ENCODE measurements at places on chromosomes 11 and 22. TPM values are rescaled to one million over a fixed set of nuclear protein-coding genes. Genes with fewer than 3 reads are reported as not detected.

MGAT3 gene
- total RNA-seq, result 2.9 TPM

GRCh38 chr11:64458997-64459396 lies 100.0 kb downstream of the RPS6KA4 start:
- no peaks in the 10 kb centered on the region for H3K4me1 ChIP-seq
- no peaks in the 10 kb centered on the region for H3K27me3 ChIP-seq
- no peak overlapping the region for H3K27ac ChIP-seq
- H3K4me3 ChIP-seq, result no peak overlapping the region

GRCh38 chr11:62505059-62505439 lies 41.6 kb downstream of the AHNAK start:
- no peak overlapping the region for H3K27ac ChIP-seq
- no peaks in the 10 kb centered on the region for H3K36me3 ChIP-seq
- no peak overlapping the region for H3K4me3 ChIP-seq
- DNase-seq, result no peak
- H3K27me3 ChIP-seq, result no peaks in the 10 kb centered on the region

DNA sequence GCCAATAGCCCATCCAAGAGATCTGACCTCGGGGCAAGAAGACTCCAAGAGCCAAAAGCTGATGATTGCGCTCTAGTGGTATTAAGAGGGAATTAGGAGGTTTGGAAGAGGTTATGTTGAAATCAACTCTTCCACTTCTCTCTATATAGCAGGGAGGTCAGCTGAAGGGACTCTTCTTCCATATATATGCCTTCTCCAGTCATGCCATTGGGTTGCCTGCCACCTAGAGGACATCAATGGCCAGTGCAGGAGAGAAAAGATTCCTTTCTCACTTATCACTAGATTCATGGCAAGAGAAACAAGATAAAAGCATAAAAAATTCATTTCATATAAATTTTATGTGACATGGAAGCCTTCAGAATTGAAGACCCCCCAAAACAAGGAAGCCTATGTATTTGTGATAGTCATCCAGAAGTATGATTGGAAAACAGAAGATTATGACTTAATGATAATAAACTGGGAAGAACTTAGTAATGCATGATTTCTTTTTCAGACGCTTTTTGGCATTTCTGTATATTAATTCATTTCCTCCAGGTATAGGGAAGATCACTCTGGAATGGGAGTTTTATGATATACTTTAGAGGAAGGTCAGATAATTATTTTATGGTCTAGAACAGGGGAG lies 435.1 kb upstream of the DDI1 start:
- H3K36me3 ChIP-seq, result no peaks in the 10 kb centered on the region
- DNase-seq, result peak; percentile 48
- no peak overlapping the region for H3K4me3 ChIP-seq
- H3K27me3 ChIP-seq, result no peaks in the 10 kb centered on the region

GRCh38 chr22:20444325-20444724 lies 6.7 kb upstream of the SCARF2 start:
- H3K27me3 ChIP-seq, result no peaks in the 10 kb centered on the region
- H3K4me3 ChIP-seq, result no peak overlapping the region
- H3K36me3 ChIP-seq, result no peaks in the 10 kb centered on the region

RASL10A gene
- not detected for total RNA-seq

CSTF3 gene
- total RNA-seq, result 20.5 TPM

GRCh38 chr11:465896-466530 lies 15.9 kb downstream of the PTDSS2 start:
- DNase-seq, result no peak
- H3K4me3 ChIP-seq, result no peak overlapping the region
- H3K36me3 ChIP-seq, result no peaks in the 10 kb centered on the region
- H3K27me3 ChIP-seq, result no peaks in the 10 kb centered on the region

KBTBD4 gene
- total RNA-seq, result 3.6 TPM

GRCh38 chr11:44192462-44193100 lies 97.1 kb downstream of the EXT2 start:
- DNase-seq, result no peak
- no peak overlapping the region for H3K27ac ChIP-seq
- H3K4me3 ChIP-seq, result no peak overlapping the region
- no peaks in the 10 kb centered on the region for H3K4me1 ChIP-seq
- H3K36me3 ChIP-seq, result no peaks in the 10 kb centered on the region
- no peaks in the 10 kb centered on the region for H3K27me3 ChIP-seq

DNA sequence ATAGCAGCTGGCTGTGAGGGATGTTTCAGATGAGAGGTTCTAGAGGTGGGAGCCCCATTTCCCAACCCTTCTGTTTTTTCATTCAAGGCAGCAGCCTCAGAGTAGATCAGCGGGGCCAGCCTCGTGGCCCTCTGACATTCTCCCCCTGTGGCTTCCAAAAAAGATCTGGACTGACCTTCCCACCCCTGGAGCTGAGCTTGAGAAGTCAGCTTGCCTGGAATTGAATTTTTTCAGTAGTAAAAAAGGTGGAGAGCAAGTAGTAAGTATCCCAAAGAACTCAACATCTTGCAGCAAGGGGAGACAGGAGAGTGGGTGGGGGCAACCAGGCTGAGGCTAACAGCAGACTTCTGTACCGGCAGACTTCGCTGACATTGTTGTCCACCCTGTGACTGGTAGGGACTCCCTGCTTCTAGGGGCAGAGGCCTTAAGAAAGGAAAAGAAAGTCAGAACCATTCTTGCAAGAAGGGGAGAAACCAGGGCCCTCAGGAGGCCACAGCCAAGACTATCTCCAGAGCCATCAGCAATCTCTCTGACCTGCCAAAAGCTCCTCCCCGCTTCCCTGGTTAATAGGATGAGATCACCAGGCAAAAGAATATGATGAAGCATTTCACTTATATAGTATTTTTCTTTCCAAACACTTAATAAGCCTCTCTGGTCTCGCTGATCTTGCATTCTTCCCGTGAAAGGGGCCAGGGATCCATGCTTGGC lies 2.0 kb upstream of the GRIK4 start:
- H3K36me3 ChIP-seq, result no peaks in the 10 kb centered on the region
- H3K4me1 ChIP-seq, result no peaks in the 10 kb centered on the region
- H3K4me3 ChIP-seq, result no peak overlapping the region
- H3K27me3 ChIP-seq, result no peaks in the 10 kb centered on the region
- H3K27ac ChIP-seq, result no peak overlapping the region

DNA sequence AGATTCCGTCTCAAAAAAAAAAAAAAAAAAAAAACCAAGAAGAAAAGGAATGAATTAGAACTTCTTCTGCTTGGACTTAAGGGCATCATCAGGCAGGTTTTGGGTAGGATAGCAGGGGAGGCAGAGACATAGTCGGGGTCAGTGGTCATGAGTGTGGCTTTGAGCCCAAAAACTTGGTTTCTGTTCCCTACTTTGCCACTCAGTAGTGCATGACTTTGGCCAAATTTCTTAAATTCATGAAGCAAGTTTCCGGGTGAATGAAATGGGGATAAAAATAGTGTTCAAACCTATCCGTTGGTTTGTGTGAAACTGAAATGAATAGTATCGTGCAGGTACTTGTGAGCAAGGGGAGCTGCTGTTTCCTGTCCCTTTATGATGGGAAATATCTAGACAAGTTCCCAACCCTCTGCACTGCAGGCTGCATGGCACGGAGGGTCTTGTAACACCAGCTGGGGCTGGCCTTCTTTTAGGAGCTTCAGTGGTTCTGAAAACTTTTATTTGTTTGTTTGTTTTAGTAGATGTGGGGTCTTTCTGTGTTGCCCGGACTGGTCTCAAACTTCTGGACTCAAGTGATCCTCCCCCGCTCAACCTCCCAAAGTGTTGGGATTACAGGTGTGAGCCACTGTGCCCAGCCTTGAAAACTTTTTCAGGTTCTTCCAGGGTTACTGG lies 18.4 kb downstream of the NEAT1 start:
- no peak for DNase-seq
- H3K27ac ChIP-seq, result no peak overlapping the region
- H3K4me3 ChIP-seq, result no peak overlapping the region
- no peaks in the 10 kb centered on the region for H3K27me3 ChIP-seq
- H3K4me1 ChIP-seq, result peaks cover 68% of the 10 kb centered on the region
- peaks cover 17% of the 10 kb centered on the region for H3K36me3 ChIP-seq

OR56A1 gene
- not detected for total RNA-seq

STK33 gene
- 7.3 TPM for total RNA-seq

DNA sequence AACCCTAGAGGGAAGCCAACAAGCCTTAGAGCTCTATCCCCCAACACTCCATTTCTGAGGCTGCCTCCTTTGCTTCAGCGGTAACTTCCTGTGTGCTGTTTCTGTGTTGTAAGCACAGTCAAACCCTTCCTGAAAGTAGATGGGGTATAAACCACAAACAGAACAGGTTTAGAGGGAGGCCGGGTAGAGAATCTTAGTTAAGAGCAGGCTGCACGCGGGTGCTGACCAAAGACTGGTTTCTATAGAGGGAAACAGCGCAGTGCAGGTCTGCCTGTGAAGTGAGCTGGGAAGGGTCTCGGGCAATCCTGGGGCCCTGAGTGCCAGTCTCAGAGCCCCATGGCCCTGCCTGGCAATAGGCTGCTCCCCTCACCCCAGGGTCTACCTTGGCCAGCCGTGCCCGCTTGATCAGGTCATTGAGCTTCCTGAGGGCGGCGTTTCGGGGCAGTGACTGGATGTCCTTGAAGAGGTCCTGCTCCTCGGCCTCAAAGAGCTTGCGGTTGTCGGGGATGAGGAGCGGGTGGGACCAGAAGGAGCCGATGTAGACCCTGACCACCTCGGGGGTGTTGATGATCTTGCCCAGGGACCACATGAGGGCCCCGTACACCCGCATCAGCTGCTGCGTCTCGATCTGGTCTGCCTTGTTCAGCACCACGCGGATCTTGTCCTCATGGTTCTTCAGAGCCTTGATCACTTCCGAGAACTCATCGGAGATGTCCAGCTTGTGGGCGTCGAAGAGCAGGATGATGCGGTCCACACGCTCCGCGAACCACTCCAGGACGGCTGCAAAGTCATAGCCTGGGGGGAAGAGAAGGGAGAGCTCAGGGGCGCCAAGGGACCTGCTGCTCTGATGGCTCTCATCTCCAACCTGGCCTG lies 15.3 kb upstream of the CDC42BPG start:
- H3K4me1 ChIP-seq, result peaks cover 39% of the 10 kb centered on the region
- H3K36me3 ChIP-seq, result no peaks in the 10 kb centered on the region
- no peak overlapping the region for H3K27ac ChIP-seq
- H3K27me3 ChIP-seq, result no peaks in the 10 kb centered on the region
- DNase-seq, result no peak

DNA sequence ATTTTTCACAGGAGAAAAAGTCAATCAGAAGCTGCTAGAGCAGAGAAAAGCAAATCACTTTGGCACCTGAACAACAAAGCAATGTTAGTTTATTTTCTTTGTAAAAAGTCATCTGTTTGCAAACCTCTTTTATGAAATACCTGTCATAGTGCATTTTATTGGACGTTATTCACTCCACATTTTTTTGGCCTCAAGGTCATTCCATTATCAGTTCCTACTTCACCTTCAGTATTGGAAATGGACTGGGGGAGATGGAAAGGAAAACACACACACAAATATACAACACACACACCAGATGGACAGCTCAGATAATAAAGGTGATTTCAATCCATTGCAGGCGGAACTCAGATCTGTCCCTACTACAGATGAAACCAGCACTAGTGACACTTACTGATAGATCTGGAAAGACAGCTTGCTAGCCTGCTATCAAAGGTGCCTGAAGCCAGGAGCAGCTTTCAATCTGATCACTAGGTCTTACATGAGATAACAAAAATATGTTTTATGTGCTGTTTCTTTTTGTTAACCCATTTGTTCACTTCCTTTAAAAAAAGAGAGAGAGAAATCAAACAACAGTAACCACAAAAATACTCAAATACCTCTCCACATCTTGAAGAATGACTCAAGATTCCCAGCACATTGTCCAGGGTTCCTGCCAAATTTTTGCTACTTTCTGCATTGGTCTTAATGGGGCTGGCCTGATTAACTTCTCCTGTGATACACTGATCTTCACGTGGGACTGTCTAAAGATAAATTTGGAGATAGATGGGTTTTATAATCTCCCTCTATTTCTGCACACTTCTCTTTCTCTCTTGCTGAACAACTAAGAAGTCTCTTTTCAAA lies 844.3 kb upstream of the TENM4 start:
- no peaks in the 10 kb centered on the region for H3K27me3 ChIP-seq
- H3K36me3 ChIP-seq, result no peaks in the 10 kb centered on the region
- H3K4me3 ChIP-seq, result no peak overlapping the region
- no peak for DNase-seq

- H3K36me3 ChIP-seq, result no peaks in the 10 kb centered on the region
- H3K27ac ChIP-seq, result no peak overlapping the region
- H3K27me3 ChIP-seq, result no peaks in the 10 kb centered on the region
- DNase-seq, result no peak
These were observed 73.9 kb downstream of the SCUBE1 start for GRCh38 chr22:43269246-43269645.

GLYATL2 gene
- not detected for total RNA-seq

DNA sequence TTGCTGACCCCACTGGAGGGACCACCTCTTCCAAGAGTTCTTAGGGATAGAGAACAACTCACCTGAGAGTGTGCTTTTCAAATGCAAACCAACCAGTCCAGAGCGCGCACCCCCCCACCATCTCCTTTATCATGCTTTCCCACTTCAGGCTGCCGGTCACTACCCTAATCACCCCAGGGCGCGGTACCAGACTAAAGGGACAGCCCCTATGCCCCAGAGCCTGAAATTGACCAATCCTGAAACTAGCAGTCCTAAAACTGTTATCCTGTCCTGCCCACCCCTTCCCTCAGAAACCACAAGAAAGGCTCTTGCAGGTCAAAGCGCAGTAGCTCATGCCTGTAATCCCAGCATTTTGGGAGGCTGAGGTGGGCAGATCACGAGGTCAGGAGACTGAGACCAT lies 37.0 kb downstream of the NEAT1 start:
- H3K4me1 ChIP-seq, result peaks cover 10% of the 10 kb centered on the region
- no peaks in the 10 kb centered on the region for H3K36me3 ChIP-seq
- no peaks in the 10 kb centered on the region for H3K27me3 ChIP-seq
- DNase-seq, result no peak

GRCh38 chr11:36012979-36013378 lies 69.1 kb downstream of the LDLRAD3 start:
- no peaks in the 10 kb centered on the region for H3K36me3 ChIP-seq
- no peaks in the 10 kb centered on the region for H3K27me3 ChIP-seq
- H3K4me1 ChIP-seq, result no peaks in the 10 kb centered on the region
- H3K27ac ChIP-seq, result no peak overlapping the region
- no peak for DNase-seq

GRCh38 chr11:47488111-47488510 lies 39.2 kb upstream of the RAPSN start:
- H3K4me3 ChIP-seq, result no peak overlapping the region
- no peak for DNase-seq
- peaks cover 21% of the 10 kb centered on the region for H3K4me1 ChIP-seq
- H3K27ac ChIP-seq, result no peak overlapping the region
- peaks cover 19% of the 10 kb centered on the region for H3K36me3 ChIP-seq

CCDC134 gene
- 13.5 TPM for total RNA-seq

BEST1 gene
- 1.6 TPM for total RNA-seq

TRIM49 gene
- not detected for total RNA-seq

- H3K36me3 ChIP-seq, result no peaks in the 10 kb centered on the region
- no peaks in the 10 kb centered on the region for H3K4me1 ChIP-seq
- no peak overlapping the region for H3K27ac ChIP-seq
- no peaks in the 10 kb centered on the region for H3K27me3 ChIP-seq
- no peak overlapping the region for H3K4me3 ChIP-seq
These were observed 52.7 kb downstream of the PHF21B start for GRCh38 chr22:44956840-44957767.

- H3K27me3 ChIP-seq, result no peaks in the 10 kb centered on the region
- DNase-seq, result peak; percentile 28
- no peaks in the 10 kb centered on the region for H3K36me3 ChIP-seq
- peak within 1 kb of the TSS; percentile 81 for H3K27ac ChIP-seq
- peaks cover 3% of the 10 kb centered on the region for H3K4me1 ChIP-seq
These were observed at the start of gene MMP7 for GRCh38 chr11:102530558-102530957. Gene MMP7 (minus strand): TSS chr11:102530747. CDS start chr11:102530700, 47 bp downstream.

- no peak overlapping the region for H3K4me3 ChIP-seq
- H3K36me3 ChIP-seq, result no peaks in the 10 kb centered on the region
- no peaks in the 10 kb centered on the region for H3K4me1 ChIP-seq
- H3K27me3 ChIP-seq, result no peaks in the 10 kb centered on the region
These were observed 119.4 kb upstream of the CLPB start for GRCh38 chr11:72553706-72554105.
